ENCODE measurements at places on chromosomes 3 and 15. TPM values are rescaled to one million over a fixed set of nuclear protein-coding genes. Genes with fewer than 3 reads are reported as not detected.

Gene DUSP7
- polyA plus RNA-seq, result 5.9 TPM

Gene DNAH12
- not detected for polyA plus RNA-seq

Gene PDZRN3
- 7.0 TPM for polyA plus RNA-seq

Gene ACKR4
- not detected for polyA plus RNA-seq

Gene CEMIP
- polyA plus RNA-seq, result 0.27 TPM

Gene DOCK3
- polyA plus RNA-seq, result 2.4 TPM
